ENCODE measurements at places on chromosomes 12 and 14.

- DNase-seq, result no peak
Measured at GRCh38 chr12:128790653-128791373, 32.9 kb downstream of the SLC15A4 start.

GRCh38 chr12:3723916-3724805 lies 28.7 kb downstream of the CRACR2A start:
- no peak for DNase-seq

DNA sequence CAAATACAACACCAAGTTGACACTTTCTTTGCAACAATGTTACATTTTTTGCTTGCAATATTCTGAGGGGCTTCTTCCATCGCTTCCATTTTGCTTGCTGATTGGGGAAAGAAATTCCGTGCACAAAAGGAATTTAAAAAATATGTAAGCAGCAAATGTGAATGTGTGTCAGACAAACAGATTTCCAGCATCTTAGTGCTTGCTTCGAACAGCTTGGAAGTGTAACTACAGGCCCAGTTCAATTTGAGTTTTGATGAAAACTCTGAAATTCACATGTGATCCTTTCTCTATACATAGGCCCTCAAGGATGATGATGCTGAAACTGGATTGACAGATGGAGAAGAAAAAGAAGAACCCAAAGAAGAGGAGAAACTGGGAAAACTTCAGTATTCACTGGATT lies 399.1 kb downstream of the PAWR start:
- DNase-seq, result no peak

- DNase-seq, result no peak
Measured at GRCh38 chr12:91219919-91220318, 37.3 kb upstream of the DCN start.

- no peak for DNase-seq
Measured at GRCh38 chr12:57216014-57216911, at the start of gene NXPH4. NXPH4 (plus strand) TSS chr12:57216794; CDS start chr12:57216970, 176 bp downstream.

- DNase-seq, result no peak
Measured at GRCh38 chr12:51187370-51187987, 14.5 kb upstream of the TFCP2 start.

DNA sequence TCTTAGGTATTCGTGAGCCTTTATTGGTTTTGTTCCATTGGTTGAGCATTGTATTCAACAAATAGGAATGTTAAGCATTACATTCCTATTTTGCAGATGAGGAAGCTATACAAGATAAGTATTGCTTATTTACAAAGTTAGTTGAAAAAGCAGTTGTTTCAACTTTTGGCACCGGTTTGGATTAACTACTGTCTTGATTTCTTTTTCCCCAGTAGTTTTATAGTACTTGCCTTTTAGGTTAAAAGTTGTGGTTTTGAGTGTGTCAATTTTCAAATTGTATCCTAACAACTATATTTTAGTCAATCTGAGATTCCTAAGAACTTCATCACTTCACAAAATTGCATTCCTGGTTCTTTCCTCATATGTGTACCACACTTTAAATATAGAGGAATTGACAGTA lies 23.8 kb upstream of the MBIP start:
- DNase-seq, result no peak

DNA sequence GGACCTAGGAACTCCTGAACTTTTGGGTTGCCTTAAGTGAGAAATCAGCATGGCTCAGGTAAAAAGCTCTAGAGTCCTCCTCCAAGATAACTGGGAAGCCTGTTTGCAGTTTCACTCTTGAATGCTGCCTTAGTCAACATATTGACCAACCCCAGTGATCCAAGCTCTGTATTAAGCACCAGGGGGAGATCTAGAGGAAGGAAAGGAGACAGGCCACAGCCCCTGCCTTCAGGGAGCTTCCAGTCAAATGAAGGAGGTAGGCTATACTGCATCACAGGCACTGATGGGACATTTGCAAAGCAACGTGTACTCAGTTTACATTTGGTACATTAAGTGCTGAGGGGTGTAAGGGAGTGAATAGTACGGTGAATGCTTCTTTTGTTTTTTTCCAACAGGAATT lies 1.2 kb upstream of the CSAD start:
- DNase-seq, result no peak

- DNase-seq, result no peak
Measured at GRCh38 chr14:89304561-89304960, 112.5 kb downstream of the FOXN3 start.

GRCh38 chr12:103688376-103689063 lies 101.4 kb downstream of the STAB2 start:
- no peak for DNase-seq

DNA sequence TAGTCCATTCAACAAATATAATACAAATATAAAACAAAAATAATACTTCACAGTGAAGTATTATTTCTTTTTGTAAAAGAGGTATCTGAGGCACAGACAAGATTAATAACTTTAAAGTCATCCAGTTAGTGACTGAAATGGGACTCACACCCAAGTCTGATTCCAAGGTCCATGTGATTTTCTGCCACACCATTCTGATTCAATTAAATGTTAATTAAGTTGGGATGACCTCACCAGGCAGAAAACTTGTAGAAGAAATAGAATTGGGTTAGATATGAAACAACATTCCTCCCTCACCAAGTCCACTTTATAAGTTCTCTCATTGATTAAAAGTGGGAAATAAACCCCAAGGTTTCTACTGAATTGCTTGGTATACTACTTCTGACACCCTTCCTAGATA lies 34.4 kb downstream of the DIO2 start:
- DNase-seq, result no peak

GRCh38 chr12:39620659-39621658 lies 1.4 kb upstream of the ABCD2 start:
- peak; percentile 40 for DNase-seq

DNA sequence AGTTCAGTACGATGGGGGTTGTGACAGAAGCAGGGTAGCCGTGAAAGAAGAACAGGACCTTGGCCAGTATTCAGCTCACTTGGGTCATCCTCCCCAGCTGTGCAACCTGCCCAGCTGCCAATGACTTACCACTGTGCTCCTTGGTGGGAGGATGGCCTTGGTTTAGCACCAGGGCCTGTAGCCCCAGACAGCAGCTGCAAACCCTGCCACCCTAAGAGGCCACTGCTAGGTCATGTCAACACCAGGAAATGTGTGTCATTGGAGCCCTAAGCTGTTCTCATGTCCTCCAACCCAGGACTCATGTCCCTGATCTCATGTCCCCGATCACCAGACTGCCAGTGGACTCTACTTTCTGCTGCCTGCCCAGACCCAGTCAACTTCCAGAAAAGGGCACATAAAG lies 3.0 kb upstream of the CRACR2A start:
- DNase-seq, result no peak

GRCh38 chr12:97223419-97223818 lies 239.2 kb upstream of the RMST start:
- no peak for DNase-seq

DNA sequence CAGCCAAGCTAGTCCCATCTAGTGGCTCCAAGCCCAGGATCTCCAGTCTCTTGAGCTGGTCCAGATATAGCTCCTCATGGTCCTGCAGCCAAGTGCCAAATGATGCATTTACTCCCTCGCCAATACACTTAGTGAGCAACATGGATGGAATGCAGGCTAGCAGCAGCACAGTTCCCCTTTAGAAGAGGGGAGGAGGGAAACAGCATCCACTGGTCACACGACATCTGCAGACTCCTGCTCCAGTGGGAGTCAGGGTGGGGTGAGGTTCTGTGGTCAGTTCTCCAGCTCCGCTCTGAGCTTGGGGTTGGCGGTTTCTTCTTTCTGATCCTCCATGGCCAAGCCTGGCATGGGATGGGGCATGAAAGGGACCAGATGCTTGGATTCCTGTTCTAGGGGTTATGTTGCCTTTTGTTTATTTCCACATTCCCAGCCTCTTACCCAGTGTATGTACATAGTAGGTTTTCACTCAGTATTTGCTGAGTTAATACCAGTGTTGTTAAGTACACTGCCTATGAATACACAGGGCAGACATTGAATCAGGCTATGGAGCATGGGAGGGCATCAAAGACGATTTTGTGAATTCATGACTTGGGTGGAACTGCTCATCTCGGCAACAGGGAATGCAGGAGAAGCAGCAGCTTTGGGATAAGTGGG lies 57.3 kb downstream of the GALNT16 start:
- no peak for DNase-seq

DNA sequence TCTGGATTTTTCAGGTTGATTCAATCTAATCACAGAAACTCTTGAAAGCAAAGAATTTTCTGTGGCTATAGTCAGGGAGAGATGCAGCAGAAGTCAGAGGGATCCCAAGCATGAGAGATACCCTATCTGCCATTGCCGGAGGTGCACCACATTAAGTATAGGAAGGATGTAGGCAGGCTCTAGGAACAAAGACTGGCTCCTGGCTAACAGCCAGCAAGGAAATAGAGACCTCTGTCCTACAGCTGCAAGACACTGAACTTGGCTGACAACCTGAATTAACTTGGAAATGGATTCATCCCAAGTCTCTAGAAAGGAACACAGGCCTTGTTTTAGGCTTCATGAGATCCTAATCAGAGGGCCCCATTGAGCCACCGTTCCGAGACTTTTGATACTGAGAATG lies 364.9 kb upstream of the FLRT2 start:
- no peak for DNase-seq

DNA sequence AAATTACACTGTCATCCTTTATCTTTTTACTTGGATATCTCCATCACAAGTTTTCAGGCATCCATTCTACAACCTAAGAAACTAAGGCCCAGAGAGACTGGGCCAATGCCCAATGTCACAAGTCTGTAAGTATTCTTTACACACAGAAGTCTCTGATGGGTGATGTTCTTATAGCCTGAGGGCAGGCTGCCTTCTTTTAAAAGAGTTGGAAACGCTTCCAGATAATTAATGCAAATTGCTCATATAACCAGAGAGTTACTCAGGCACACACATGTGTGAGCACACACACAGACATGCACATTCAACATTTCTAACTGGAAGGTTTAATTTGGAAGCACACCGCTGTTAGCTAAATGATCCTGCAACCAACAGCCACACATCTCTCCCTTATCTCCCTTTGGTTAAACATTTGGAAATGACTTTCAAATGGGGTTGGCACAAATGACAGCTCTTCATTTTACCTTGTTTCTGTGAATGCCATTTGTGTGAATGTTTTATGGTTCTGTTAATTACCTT lies 160.8 kb upstream of the TMPO start:
- DNase-seq, result no peak

DNA sequence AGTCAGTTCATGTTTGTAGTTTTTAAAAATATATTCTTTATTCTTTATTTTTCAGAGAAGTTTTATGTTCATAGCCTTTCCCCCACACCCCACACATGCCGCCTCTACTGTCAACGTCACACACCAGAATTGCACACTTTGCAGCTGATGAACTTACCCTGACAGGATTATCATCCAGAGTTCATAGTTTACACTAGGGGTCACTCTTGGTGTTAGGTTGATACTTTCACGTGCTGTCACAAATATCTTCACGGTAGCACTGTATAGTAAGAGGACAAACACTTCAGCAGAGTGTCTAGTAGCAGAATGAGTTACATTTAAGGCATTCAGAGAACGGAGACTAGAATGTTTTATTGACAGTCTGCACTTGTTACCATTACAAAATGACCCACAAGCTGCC lies 5.1 kb downstream of the DPPA3 start:
- DNase-seq, result no peak

GRCh38 chr12:60119327-60119726 lies 523.5 kb downstream of the SLC16A7 start:
- DNase-seq, result no peak

GRCh38 chr14:24900269-24901100 lies 149.5 kb downstream of the STXBP6 start:
- no peak for DNase-seq

GRCh38 chr12:129696405-129696804 lies 207.4 kb downstream of the TMEM132D start:
- no peak for DNase-seq

All from activated CD4-positive, alpha-beta T cell treated with anti-CD3 and anti-CD28 coated beads for 24 hours (primary cell).